Right lung (tissue), 10 donors: ENCODE measurements at places on chromosomes 7 and 10.

GRCh38 chr7:17622451-17622850 lies 317.8 kb downstream of the SNX13 start:
- DNase-seq = no peak

DNA sequence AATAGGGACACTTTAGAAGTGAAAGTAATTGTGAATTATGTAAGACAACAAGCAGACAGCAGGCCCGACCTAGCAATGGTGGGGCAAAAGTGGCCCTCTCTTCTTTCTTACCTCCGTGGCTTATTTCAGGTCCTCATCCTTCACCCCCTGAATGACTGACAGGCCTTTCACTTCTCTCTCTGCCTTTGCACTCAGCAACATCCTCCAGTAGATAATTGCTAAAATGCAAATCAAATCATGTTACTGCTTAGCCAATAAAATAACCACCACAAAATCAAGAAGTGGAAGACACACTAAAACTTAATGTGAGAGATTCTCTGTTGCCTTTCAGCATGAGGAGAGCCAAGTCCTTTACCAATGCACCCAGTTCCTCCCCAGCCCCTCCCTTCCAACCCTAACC lies 274.6 kb upstream of the ZNF32 start:
- DNase-seq = no peak

DNA sequence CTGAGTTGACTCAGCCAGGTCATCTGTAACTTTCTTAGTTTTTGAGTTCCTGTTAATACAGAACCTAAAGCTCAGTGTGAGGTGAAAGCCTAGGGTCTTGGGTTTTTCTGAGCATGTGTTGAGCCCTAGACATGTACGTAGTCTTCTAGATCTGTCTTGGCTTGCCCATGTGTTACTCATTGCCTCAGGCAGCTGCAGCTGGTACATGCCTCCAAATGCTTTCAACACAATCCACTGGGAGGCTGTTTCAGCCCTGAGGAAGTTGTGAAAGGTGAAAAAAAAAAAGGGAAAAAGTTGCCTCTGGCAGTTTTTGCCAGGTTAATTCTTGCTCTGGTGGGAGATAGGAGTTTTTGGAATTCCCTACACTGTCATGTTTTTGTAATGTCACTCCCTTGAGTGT lies 134.6 kb downstream of the RNF216 start:
- no peak for DNase-seq

DNA sequence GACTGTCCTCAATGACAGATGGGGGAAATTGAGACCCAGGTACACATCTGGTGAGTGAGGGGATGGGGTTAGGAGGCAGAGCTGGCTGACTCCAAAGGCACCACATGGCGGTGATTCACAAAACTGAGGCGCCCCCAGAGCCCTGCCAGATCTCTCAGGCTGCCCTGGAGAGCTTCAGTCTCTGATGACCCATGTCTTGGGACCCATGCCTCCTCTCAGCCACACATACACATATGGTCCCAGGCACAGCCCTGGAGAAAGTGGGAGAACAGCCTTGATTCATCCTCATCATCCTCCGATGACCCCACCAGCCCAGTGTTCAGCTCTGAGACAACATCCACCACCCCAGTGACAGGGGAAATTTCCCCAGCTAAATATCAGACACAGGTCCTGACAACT lies 426.0 kb downstream of the RPS24 start:
- DNase-seq = no peak

DNA sequence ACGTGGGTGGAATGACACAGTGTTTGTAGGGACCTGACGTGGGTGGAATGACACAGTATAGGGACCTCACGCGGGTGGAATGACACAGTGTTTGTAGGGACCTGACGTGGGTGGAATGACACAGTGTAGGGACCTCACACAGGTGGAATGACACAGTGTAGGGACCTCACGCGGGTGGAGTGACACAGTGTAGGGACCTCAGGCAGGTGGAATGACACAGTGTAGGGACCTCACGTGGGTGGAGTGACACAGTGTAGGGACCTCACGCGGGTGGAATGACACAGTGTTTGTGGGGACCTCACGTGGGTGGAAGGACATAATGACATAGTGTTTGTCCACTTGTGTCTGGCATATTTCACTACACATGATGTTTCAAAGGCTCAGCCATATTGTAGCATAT lies 19.3 kb downstream of the PPP2R2D start:
- DNase-seq = no peak

DNA sequence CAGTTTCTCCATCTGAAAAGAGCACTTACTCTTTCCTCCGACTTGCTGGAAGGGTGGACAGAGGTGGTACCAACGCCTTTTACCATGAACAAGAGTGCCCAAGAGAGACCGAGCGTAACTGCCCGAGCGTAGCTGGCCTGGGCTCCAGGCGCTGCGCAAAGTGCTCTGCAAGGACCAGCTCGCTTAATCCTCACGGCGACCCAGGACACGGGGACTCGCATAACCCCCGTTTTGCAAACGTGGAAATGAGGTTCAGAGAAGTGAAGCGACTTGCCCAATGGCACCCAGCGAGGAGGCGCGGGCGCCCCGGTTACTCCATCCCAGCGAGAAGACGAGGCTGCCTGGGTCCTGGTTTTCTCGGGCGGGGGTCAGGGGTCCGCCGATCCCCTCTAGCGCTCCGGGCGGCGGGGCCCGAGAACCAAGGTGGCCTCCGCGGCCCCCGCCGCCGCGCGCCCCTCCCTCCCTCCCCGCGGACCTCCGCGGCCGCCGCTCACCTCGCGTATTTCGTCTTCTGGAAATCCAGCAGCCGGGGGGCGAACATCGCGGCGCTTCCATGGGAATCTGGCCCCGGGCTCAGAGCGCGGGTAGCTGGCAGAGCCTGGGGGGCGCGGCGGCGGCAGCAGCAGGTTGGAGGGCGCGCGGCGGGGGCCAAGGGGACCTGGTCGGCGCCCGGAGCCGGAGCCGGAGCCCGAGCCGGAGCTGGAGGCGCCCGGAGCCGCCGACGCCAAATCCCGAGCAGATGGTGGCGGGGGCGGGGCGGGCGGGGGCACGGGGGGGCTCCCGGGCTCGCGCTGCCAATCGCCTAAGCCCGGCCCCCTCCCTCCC lies at the start of gene MMD2:
Gene MMD2, minus strand, starts transcription at position 711 of the 825 bp plus-strand sequence. Its CDS starts 170 bp downstream, at position 541.
- DNase-seq = no peak

- peak; percentile 52 for DNase-seq
Measured at GRCh38 chr7:104923010-104923421, 91.0 kb upstream of the KMT2E start.

DNA sequence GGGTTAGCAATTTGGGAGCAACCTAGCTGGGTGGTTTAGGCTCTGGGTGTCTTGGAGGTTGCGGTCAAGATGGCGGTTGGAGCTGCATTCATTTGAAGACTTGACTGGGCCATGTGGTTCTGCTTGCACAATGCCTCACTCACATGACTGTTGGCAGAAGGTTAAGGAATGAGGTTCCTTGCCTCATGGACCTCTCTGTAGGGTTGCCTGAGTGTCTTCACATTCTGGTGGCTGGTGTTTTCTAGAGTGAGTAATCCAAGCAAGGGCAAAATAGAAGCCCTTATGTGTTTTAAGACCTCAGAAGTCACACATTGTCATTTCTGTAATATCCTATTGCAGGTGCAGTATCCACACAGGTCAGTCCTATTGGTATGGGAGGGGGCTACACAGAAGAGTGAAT lies 52.0 kb downstream of the CDK14 start:
- no peak for DNase-seq

DNA sequence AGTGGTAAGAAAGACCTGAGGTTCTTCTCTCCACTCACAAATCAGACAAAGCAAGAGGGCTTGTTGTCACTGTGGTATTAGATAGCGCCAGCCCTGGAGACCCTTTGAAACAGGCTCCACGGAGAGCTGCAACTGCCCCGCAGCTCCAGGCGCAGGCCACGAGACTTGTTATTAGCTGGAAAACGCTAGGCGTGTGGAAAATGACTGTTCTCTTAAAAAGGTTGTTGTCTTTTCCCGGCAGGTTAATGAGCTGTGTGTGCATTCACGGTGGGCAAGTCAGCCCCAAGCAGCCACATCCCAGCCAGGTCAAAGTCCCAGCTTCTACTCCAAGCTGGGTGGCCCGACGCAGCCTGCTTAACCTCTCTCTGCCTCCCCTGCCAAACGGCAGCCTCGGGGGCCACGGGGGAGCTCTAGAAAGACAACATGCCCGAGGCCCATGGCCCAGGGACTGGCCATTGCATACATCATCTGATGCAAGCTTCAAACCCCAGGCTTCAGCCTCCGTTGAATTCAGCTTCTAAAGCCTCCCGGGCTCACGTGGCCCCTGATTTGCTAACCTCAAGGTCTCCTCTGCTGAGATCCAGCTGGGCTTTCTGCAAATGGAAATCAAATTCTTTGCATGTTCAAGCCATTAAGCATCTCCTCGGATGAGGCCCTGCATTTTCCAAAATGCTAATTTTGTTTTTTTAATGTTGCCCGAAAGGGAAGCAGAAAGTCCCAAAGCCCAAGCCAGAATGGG lies 61.3 kb upstream of the DNAAF5 start:
- DNase-seq = no peak

DNA sequence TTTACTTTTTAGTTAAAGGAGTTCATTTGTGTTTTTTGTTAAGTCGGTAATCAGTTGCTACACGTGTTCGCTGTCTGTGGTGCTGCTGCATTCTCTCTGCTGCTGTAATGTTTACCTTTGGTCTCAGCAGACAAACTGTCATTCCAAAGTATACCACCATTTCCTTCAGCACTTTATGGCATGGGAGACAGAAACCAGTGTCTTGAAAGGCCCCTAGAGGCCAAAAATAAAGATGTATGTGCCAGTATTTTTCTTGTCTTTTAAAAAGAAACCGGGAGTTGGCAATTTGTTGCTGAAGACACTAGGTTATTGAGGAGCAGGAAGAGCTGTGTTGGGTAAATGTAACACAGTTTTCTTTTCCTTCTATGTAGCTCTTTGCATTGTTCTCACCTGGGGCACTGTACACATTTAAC lies 24.1 kb downstream of the ZNF92 start:
- DNase-seq = no peak

- no peak for DNase-seq
Measured at GRCh38 chr10:118820326-118821116, 65.8 kb upstream of the CACUL1 start.
